ENCODE measurements at places on chromosomes 6 and 20. TPM values are rescaled to one million over a fixed set of nuclear protein-coding genes. Genes with fewer than 3 reads are reported as not detected.

The FOXS1 gene
- total RNA-seq, result 0.91 TPM

The HLA-DPB1 gene
- total RNA-seq, result 38.6 TPM

The SASH1 gene
- total RNA-seq, result 57.8 TPM

The SMLR1 gene
- total RNA-seq, result not detected
